ENCODE measurements at places on chromosomes 3 and 15.

GRCh38 chr15:53472883-53473282 is 286.6 kb downstream of the WDR72 start:
- no peak for DNase-seq

DNA sequence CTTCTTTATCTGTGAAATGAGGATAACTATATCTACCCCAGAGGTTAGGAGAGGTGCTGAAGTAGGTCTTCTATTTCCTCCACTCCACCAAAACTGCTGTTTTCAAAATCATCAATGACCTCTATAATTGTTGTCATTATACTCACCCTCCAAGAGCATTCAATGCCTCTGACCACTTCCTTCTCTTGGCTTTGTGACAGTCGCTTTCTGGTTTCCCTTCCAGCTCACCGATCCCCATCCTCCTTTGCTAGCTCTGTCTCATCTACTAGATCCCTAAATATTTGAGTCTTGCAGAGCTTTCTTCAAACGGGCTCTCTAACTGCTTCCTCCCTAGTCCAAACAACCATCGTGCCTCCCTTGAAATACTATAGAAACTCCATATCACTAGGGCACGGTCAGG is 153.5 kb downstream of the RPLP1 start:
- DNase-seq = no peak

DNA sequence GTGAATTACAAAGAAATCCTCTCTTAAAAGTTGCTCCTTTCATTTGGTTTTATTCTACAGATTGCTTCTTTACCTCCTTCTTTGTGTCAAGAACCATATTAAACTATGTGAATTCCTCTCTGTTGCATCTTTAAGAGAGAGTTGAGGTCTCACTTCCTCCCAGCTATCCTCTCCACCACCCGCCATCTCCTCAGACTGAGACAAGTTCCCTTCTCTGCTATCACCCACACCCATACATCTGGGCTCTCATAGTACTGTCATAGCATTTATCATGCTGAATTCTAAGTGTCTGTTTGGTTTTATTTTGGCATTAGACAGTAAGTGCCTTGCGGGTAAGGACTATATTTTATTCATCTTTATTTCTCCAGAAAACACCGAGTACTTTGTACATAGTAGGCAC is 54.2 kb downstream of the B3GALNT1 start:
- no peak for DNase-seq

GRCh38 chr15:48040166-48040817 is 80.5 kb upstream of the SLC24A5 start:
- no peak for DNase-seq

DNA sequence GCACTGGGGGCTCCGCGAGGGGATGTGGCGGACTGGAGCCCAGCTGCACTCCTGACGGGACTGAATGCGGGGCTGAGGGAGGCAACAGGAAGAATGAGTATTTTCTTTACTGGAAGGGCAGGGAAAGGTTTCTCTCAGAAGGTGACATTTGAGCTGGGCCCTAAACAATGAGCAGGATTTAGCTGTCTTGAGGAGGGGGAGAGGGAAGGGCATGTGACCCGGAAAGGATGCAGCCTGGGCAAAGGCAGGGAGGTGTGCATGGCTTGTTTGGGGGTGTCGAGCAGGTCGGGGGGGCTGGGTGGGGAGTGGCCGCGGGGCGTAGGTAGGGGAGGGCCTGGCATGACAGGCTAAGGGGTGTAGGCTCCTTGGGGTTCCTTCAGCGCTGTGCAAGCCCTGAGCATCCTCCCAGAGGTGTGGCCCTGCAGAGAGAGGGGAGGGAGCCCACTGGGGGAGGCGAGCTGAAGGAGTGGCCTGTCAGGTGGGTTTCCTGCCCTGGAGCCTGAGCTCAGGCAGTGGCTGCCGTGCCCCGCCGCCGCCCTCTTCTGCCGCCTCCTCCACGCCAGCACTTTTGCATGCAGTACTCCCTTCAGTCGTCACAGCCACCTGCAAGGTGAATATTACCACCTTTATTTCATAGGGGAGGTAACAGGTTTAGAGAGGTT is 17.2 kb upstream of the ANKDD1A start:
- no peak for DNase-seq

GRCh38 chr3:26556637-26557036 is 65.9 kb upstream of the LRRC3B start:
- DNase-seq = no peak

GRCh38 chr3:46859001-46859710 is 4.1 kb downstream of the MYL3 start:
- no peak for DNase-seq

GRCh38 chr15:58043192-58043903 is 22.2 kb downstream of the ALDH1A2 start:
- no peak for DNase-seq

GRCh38 chr3:106183762-106184391 is 315.1 kb upstream of the CBLB start:
- DNase-seq = no peak

DNA sequence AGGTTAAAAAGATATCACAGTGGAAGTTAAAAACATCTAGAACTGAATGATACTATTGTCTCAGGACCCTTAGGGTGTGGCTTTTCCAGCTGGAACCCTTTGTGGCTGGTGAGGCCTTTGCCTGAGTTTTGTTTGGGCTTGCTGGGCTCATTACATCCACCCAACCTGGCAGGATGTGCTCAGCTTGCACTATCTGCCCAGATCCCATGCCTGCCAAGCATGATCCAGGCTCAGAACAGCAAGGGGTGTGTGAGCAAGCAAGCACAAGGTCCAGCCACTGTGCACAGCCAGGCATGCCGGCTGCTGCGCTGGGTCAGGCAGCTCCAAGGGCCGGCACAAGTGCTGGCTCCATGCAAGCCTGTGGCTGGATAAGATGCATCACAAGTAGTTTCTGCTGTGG is 512.7 kb upstream of the CDIN1 start:
- DNase-seq = no peak

- no peak for DNase-seq
Measured at GRCh38 chr3:116841003-116841735, 131.6 kb downstream of the TUSC7 start.

- DNase-seq = no peak
Measured at GRCh38 chr3:138945709-138946662, 951 bp downstream of the FOXL2 start.

- no peak for DNase-seq
Measured at GRCh38 chr15:35111861-35112260, 26.8 kb upstream of the NANOGP8 start.

GRCh38 chr3:171375666-171376595 is 84.3 kb downstream of the TNIK start:
- no peak for DNase-seq

GRCh38 chr15:48675436-48675835 is 29.9 kb upstream of the FBN1 start:
- DNase-seq = no peak
